Forelimb muscle (tissue), 1 donor: ENCODE measurements at places on chromosomes 16 and 17.

- no peak for DNase-seq
These were observed 3.5 kb upstream of the SPPL2C start for GRCh38 chr17:45841186-45841585.

GRCh38 chr17:78419970-78420815 is 41.7 kb downstream of the PGS1 start:
- no peak for DNase-seq

DNA sequence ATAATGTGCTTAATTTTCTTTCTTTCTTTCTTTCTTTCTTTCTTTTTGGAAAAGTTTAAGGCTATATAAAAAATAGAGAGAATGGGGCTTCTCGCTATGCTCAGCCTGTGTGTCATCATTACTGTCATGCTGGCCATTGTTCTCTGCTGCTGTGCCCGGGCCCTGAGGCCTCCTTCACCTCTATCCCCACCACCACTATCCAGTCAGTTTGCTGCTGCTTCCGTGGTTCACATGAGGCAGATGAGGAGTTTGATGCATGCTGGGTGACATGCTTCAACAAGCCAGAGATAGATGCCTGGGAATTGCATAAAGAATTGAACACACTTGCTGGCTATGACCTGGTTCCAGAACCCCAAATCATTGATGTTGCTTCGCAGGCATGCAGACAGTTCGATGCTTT is 36.3 kb downstream of the PITPNC1 start:
- no peak for DNase-seq

DNA sequence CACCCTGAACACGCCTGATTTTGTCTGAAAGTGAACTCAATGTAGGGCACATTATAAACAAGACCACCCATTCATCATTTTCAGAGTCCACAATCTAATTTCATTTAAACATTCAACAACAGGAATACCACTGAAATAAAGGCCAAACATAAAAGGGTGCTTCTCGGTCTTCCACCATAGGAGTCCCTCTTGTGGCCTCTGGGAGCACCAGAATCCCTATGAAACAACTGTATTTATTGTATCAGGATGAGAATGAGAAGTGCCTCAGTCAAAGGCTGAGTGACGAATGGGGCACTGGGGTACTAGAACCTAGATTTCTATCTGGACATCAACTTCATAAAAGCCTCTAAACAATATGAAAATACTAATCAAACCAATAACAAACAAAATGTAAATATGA is 40.4 kb downstream of the NXPH3 start:
- DNase-seq: no peak
